ENCODE measurements at places on chromosomes 12 and 14. TPM values are rescaled to one million over a fixed set of nuclear protein-coding genes. Genes with fewer than 3 reads are reported as not detected.

DNA sequence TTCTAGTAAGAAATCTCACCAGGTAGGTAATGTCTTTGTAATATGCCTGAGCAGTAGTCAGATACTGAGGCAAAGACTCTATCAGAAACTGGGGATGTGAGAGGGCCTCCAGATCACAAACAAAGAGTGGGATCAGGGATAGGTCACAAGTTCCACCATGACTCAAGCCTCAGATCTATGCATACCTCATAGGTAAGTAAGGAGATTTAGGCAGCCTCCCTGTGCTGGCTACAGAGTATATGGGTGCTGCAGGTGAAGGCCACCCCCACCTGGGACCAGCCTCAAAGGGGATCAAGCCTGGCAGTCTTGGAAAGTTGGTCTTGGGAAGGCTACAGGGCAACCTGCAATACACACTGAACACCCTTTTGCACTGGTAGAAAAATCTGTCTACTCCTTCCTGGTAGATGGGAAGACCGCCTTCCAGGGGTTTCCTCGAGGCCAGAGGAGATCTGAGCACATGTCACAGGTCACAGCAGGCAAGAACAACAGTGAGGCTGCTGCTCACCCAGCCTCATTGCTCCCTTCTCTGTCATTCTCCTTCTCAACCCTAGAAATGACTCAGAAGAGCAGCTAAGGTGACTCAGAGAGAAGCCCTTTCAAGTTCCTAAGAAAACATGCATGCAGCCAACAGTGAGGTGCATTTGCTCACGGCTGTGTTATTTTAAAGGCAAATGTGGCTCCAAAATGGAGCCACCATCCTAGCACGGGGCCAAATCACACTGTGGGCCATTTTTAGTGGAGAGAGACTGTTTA, 143.4 kb upstream of the CDKN3 start:
- DNase-seq = peak; percentile 61

DNA sequence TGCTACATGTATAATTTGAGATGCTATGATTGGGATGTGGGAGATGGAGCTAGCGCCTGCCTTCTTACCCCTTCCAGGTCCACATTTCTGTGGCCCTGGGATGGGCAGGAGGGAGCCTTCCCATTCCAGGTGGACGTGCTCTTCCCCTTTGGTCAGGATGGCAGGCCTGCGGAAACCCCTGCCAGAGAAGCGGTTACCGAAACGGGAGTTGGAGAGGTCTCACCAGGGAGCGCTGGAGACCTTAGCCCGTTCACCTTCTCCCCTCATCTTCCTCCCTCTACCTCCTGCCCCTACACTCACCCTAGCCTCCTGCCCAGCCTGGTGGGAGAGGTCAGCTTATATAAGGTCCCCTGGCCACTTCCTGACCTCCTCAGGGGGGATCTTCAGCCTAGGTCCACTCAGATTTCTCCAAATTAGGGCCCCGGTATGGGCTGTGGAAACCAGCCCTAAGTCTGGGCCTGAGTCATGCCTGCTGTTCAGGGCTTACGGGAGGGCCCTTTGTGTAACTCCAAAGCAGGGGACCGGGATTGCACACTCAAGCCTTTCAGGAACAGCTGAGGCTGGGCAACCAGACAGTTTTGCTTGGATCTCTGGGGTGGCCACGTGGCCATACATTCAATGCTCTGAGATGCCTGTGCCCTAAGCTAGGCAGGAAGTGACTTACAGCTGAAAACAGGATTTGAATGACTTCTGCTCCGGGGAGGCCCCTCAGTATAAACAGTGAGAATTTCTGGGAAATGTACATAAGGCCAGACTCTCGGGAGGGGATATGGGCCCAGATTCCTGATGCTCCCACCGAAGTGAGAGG, 10.2 kb upstream of the MEG3 start:
- peak; percentile 83 for DNase-seq

NFATC4 gene
- polyA plus RNA-seq = 79.5 TPM

DNA sequence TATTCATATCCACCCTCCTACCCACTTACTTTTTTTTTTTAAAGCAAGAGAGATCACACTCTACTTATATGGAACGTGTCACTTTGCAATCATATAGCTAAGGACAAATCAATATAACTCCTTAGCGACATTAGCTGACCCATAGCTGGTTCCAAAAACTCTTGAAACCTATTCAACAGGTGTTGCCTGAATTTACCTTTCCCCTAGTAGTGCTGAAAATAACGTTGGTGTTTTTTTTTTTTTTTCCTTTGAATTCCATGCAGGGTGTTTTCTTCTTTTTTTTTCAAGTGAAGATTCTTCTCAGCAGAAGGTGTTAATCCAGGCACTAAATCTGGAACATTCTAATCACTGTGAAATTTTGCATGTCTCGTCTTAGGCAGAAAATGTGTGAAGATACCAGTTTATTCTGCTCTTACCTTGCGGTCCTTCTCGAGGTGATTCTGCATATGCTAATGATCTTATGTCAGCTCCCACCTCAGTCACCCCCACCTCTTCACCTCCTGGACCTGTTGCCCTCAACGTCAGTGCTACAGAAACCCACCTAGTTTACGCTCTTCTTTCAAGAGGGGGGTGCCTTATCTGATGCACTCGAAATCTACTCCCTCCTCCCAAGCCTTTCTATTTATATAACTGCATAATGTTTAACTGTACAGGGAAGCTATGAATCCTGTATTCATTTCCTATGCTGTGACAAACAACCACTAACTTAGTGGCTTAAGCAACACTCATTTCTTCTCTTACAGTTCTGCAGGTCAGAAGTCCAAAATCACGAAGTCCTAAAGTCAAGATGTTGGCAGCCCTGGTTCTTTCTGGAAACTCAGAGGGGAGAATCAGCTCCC, 7.1 kb upstream of the VPS37B start:
- no peak for DNase-seq

DHRS2 gene
- polyA plus RNA-seq = 0.10 TPM

GRCh38 chr12:49796606-49797448, 31.4 kb downstream of the NCKAP5L start:
- DNase-seq = no peak

DNA sequence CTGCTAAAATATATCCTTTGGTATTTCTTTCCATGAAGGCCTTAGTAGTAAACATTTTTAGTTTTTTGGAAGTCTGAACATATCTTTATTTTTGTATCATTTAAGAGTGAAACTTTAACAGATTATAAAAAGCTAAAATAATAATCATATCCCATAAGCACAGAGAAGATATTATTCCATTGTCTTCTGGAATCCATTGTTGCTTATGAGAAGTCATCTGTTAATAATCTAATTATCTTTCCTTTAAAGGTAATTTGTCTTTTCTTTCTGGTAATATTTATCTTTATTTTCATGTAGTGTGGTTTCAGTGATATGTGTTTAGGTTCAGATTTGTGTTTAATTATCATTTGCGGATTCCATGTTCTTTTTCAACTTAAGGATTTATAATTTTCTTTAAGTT, 261.7 kb downstream of the MSRB3 start:
- no peak for DNase-seq

MAP3K9 gene
- polyA plus RNA-seq = 0.08 TPM

HELB gene
- 0.48 TPM for polyA plus RNA-seq

DNA sequence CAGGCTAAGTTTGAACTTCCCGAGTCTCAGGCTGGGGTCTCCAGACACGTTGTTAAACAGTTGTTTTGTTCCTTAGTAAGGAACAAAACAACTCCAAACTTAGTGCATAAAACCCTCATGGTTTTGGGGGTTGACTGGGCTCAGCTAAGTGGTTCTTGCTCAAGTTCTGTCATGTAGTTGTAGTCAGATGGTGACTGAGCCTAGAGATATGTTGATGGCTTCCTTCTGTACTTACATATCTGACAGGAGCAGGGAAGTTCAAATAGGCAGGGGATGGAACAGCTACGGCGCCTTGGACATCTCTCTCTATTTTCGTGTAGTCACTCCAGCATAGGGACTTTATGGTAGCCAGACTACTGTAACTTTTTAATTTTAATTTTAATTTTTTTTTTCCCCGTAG, 45.7 kb downstream of the SPATS2 start:
- DNase-seq = no peak

DNA sequence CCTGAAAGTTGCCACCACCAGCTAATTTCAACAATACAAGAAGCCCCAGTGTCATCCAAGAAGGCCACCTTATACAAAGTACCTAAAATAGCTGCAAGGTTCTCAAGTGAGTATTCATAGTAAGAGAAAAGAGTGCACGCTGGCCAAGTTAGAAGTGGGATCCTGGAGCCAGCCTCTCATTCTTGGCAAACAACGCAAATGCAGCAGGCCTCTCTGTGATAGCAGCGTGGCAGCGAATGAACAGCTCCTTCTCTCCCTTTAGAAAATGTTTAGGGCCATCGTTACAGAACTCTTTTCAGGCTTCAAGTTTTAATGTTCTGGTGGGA, 78.0 kb upstream of the IFNG-AS1 start:
- no peak for DNase-seq

DNA sequence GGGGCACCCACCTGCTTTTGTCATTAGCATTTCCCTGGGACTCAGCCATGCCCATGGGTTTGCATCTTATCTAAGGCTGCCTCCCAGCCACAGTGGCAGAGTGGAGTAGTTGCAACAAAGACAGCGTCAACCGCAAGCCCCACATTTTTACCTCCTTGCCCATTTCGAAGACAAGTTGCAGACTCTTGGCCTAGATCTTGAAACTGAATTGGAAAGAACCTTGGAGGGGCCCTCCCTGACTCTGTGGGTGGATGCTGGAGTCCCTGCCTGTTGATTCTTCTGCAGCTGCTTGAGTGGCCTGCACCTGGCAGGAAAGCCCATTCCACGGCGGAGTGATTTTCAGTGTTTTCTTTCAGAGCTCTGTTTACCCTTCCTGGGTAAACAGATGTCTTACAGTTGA, 309.0 kb downstream of the VRK1 start:
- DNase-seq = no peak

DNA sequence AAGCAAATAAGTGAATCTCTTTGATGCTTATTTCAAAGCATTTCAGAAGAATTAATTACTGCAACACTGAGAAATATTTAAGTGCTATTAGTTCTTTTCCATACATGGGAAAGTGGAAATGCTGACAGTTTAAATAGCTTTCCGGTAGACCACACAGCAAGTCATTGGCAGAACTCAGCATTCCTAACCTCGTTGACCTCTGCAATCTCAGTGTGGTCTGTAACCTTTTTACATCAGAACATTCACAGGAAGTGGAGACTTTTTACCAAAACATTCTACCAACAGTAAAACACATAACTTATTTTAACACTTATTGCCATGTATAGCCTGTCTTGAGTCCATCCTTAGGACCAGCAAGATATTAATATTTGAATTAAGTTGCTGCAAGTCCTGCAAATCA, 249.5 kb upstream of the DCN start:
- peak; percentile 88 for DNase-seq

TAS2R20 gene
- polyA plus RNA-seq = 0.30 TPM

DNA sequence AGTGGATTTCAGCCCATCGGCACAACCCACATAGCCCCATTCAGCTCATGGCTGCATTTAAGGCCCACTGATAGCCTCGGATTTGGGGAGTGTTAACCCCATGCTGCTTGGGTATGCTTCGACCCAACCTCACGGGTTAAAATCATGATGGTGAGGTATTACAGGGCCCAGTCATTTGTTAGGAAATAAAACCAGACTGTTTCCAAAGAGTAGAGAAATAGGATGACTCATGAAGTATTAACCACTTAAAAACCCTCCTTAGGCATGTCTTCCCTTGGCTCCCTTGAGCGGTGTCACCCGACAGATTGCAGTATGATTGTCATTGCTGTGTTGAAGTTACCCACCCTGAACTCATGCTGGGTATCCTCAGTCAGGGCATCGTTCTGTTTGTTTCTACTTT, 289.1 kb downstream of the CACNA1C start:
- no peak for DNase-seq

GLS2 gene
- 0.04 TPM for polyA plus RNA-seq

GRCh38 chr14:29566194-29566593, 361.5 kb downstream of the PRKD1 start:
- DNase-seq = no peak

GRCh38 chr12:95516757-95517156, 34.5 kb downstream of the USP44 start:
- DNase-seq = no peak

- no peak for DNase-seq
Observed at GRCh38 chr14:84767434-84767833, 762.5 kb upstream of the FLRT2 start.

DACT1 gene
- 0.21 TPM for polyA plus RNA-seq

- peak; percentile 58 for DNase-seq
Observed at GRCh38 chr12:79552192-79552591, 138.6 kb downstream of the PAWR start.

UBR7 gene
- 16.8 TPM for polyA plus RNA-seq

DNA sequence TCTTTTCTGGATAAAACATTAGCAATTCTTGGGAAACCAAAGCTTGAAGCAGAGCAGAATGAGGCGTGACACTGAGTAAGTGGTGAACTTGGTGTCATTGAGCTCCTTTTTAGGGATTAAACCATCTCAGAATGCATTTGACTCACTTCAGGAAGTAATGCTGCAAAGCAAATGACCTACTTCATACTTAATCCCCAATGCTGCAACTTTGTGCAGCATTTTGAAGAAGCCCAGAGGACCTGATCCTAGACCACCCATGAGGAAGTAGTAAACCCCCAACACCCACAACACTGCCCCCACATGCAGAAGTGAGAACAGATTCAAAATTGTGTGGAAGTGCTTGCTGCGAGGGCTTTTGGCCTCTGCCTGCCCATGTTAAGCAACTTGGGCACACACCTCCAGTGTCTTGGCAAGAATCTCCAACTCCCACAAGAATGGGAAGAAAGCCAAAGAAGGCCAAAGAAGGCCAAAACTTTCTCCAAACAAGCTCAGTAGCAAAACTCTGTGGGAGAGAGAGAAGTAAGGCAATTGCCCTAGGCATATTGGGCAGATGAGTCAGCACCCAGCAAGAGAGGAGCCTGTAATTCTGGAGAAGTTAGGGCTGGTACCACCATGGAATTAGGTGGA, 69.2 kb upstream of the ETV6 start:
- DNase-seq = peak; percentile 11

Measured in endothelial cell of umbilical vein (primary cell).